Nephron progenitor cell (in vitro differentiated cells): ENCODE measurements at places on chromosomes 2 and 18.

DNA sequence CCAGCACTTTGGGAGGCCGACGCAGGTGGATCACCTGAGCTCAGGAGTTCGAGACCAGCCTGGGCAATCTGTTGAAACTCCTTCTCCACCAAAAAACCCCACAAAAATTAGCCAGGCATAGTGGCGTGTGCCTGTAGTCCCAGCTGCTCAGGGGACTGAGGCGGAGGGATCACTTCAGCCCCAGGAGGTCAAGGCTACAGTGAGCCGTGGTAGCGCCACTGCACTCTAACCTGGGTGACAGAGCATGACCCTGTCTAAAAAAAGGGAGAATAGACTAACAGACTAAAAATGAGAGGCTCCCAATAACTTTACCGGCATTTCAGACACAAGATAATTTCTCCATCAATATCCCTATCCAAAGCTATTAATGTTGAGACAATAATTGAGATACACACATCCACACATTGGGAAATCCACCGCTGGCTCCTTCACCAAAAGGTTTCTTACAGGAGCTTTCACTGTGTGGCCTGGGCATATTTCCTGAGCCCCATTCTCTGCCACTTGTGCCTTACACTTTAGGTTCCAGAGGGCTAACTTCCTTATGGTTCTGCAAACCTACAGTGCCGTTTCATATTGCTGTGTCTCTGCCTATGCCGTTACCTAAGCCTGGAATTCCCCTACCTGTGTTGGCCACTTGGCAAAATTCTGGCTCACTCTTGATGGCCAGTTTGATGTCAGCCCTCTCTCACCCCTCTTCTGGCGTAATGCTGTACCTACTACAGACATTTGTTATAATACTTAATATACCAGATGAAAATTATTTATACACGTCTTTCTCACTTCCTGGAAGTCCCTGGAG, 115.8 kb upstream of the ZFP36L2 start:
- no peak overlapping the region for H3K27ac ChIP-seq
- H3K4me3 ChIP-seq: no peak overlapping the region
- H3K27me3 ChIP-seq: peaks cover 3% of the 10 kb centered on the region
- no peak for DNase-seq
- H3K4me1 ChIP-seq: peaks cover 46% of the 10 kb centered on the region
- peaks cover 32% of the 10 kb centered on the region for H3K36me3 ChIP-seq

GRCh38 chr2:105774781-105775337, 30.1 kb downstream of the NCK2 start:
- H3K27me3 ChIP-seq: peaks cover 3% of the 10 kb centered on the region
- no peak overlapping the region for H3K4me3 ChIP-seq
- H3K36me3 ChIP-seq: peaks cover 9% of the 10 kb centered on the region
- peak overlapping the region; percentile 82 for H3K27ac ChIP-seq

- peaks cover 9% of the 10 kb centered on the region for H3K27me3 ChIP-seq
- no peak overlapping the region for H3K27ac ChIP-seq
- H3K36me3 ChIP-seq: no peaks in the 10 kb centered on the region
- no peaks in the 10 kb centered on the region for H3K4me1 ChIP-seq
Observed at GRCh38 chr2:1268034-1268433, 145.2 kb upstream of the TPO start.

GRCh38 chr18:10893196-10893595, 256.2 kb downstream of the PIEZO2 start:
- peak overlapping the region; percentile 37 for H3K4me3 ChIP-seq
- DNase-seq: peak; percentile 10
- peaks cover 5% of the 10 kb centered on the region for H3K36me3 ChIP-seq
- peaks cover 13% of the 10 kb centered on the region for H3K27me3 ChIP-seq
- H3K27ac ChIP-seq: peak overlapping the region; percentile 6

DNA sequence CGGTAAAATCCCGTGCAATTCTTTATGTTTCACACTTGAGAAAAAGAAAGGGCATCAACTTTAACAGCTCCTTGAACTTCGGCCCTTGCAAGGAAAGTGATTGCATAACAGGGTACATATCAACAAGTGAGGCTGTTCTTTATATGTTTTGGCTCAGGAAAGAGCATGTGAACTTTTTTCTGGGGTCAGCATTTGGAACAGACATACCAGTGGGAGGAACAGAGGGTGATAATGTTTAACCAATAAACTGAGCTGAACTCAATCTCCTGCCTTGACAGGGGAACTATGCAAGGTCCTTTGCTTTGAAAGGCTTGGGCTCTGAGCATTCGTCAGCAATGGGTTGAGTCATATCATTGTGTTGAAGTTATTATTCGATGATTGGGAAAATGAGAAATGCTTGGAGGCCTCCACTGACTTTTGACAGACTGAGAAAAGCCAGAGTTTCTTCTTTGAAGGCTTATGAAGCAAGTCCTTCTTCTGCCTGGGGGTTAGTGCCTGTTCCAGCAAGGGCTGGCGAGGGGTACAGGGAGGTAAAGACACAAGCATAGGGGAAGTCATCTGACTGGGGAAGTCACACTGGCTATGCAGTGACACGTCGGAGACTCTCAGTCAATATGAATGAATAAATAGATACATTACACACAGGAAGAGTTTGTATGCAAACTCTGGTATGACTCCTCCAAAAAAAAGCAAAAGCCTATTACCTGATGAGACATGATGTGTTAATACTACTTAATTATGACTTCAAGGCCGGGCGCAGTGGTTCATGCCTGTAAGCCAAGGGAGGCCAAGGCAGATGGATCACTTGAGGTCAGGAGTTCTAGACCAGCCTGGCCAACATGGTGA, 57.2 kb downstream of the CYB5A start:
- DNase-seq: no peak
- H3K36me3 ChIP-seq: no peaks in the 10 kb centered on the region
- H3K27ac ChIP-seq: peak overlapping the region; percentile 40
- no peak overlapping the region for H3K4me3 ChIP-seq

- peaks cover 5% of the 10 kb centered on the region for H3K36me3 ChIP-seq
- no peaks in the 10 kb centered on the region for H3K27me3 ChIP-seq
- H3K27ac ChIP-seq: no peak overlapping the region
- no peak overlapping the region for H3K4me3 ChIP-seq
- H3K4me1 ChIP-seq: peaks cover 7% of the 10 kb centered on the region
Observed at GRCh38 chr2:25491003-25491696, 149.4 kb upstream of the DNMT3A start.

GRCh38 chr2:38709567-38710194, 41.5 kb downstream of the SRSF7 start:
- peaks cover 10% of the 10 kb centered on the region for H3K27me3 ChIP-seq
- no peak overlapping the region for H3K4me3 ChIP-seq
- H3K36me3 ChIP-seq: peaks cover 38% of the 10 kb centered on the region
- DNase-seq: no peak
- peaks cover 27% of the 10 kb centered on the region for H3K4me1 ChIP-seq

GRCh38 chr2:190827720-190828119, 52.9 kb upstream of the GLS start:
- H3K4me3 ChIP-seq: no peak overlapping the region
- H3K27me3 ChIP-seq: peaks cover 12% of the 10 kb centered on the region
- H3K4me1 ChIP-seq: peaks cover 2% of the 10 kb centered on the region
- peaks cover 4% of the 10 kb centered on the region for H3K36me3 ChIP-seq
- no peak for DNase-seq

DNA sequence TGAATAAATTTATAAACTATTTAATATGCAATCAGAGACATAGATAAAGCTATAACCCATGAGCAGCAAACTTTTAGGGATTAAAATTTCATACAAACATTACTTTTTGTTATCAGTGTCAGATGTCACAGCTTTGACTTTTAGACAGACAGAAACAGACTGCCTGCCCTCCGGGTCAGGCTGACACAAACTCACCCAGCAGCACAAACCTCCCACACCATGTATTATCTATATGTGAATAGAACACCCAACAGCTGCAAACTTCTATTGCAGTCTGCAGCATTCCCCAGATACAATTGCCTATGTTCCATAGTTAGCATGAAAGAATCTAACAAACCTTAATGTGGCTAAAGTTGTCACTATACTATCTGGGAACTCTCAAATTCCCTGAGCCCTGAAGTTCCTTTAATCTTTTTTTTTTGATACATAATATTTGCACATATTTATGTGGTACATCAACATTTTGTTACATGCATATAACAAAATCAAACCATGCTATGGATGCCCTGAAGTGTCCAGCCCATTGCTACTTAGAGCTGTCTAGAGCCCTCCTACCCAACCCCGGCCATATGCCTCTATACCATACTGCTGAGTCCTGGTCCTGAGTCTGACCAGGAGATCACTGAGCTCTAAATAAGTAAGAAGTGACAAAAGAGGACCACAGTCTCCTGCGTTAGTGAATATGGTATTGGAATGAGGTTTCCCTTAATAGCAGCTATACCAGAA, 214.4 kb downstream of the ZNF385B start:
- H3K27me3 ChIP-seq: no peaks in the 10 kb centered on the region
- DNase-seq: no peak
- peak overlapping the region; percentile 48 for H3K27ac ChIP-seq
- H3K4me3 ChIP-seq: no peak overlapping the region

- no peaks in the 10 kb centered on the region for H3K27me3 ChIP-seq
- H3K4me1 ChIP-seq: peaks cover 24% of the 10 kb centered on the region
- H3K4me3 ChIP-seq: no peak overlapping the region
- peak overlapping the region; percentile 36 for H3K27ac ChIP-seq
- H3K36me3 ChIP-seq: no peaks in the 10 kb centered on the region
Observed at GRCh38 chr2:50995610-50996009, 36.3 kb downstream of the NRXN1 start.

DNA sequence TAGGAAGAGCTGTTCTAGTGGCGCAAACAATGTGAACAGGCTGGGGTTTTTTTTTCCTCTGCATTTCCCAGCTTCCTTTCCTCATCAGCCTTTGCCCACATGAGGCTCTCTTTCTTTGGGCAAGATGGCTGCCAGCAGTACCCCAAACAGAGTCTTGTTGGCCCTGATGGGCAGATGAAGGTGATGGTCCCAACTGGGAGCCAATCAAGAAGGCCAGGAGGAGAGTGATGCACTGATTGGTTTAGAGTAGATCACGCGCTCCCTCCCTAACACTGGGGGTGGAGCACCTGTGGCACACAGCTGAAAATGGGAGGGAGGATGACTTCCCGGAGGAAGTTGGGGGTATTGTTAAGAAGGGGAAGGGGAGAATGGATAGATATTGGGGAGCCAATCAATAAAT, 96.3 kb upstream of the FZD7 start:
- H3K4me1 ChIP-seq: peaks cover 95% of the 10 kb centered on the region
- H3K4me3 ChIP-seq: no peak overlapping the region
- H3K27me3 ChIP-seq: peaks cover 3% of the 10 kb centered on the region
- peaks cover 19% of the 10 kb centered on the region for H3K36me3 ChIP-seq
- DNase-seq: no peak

DNA sequence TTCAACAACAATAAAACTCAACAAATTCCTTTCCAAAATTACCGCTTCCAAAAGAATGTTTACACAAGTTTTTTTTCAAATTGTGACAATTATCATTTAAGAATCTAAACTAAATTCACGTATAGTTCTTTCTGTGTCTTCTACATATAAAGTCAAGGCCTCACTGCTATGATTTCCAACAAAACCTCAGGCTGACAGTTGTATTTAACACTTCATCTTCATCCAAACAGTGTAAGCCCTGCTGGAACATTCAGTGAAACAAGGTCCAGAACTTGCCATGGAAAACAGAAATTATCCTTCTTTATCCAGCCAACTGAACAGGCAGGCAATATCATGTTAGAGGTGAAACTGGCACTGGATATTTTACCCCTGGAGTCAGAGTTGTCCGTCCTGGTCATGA, 357.9 kb downstream of the PID1 start:
- peaks cover 9% of the 10 kb centered on the region for H3K27me3 ChIP-seq
- H3K4me3 ChIP-seq: no peak overlapping the region
- H3K27ac ChIP-seq: no peak overlapping the region
- no peaks in the 10 kb centered on the region for H3K36me3 ChIP-seq
- peaks cover 5% of the 10 kb centered on the region for H3K4me1 ChIP-seq

GRCh38 chr2:118970396-118971135, 28.6 kb downstream of the MARCO start:
- no peak for DNase-seq
- no peaks in the 10 kb centered on the region for H3K36me3 ChIP-seq
- peaks cover 45% of the 10 kb centered on the region for H3K27me3 ChIP-seq
- no peak overlapping the region for H3K27ac ChIP-seq
- peaks cover 6% of the 10 kb centered on the region for H3K4me1 ChIP-seq

DNA sequence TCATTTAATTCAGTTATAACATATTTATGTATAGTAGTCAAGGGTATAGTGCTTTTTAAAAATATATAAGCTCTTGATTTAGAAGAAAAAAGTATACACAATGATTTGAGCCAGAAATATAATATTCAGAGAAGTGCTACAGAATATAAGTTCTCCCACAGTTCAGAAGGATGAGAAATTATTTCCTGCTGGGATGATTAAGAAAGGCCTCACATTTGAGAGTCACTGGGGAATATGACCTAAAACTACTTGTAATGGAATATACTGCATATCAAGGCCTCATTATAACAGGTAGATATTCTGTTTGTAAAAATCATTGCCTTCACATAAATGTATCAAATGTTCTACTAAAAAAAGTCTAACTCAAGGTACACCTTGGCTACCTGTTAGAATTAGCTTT, 203.5 kb downstream of the MBD2 start:
- H3K4me3 ChIP-seq: no peak overlapping the region
- DNase-seq: no peak
